ENCODE measurements at places on chromosomes 16 and 17. TPM values are rescaled to one million over a fixed set of nuclear protein-coding genes. Genes with fewer than 3 reads are reported as not detected.

Gene HOXB5
- 3.8 TPM for total RNA-seq

Gene FAM20A
- 0.13 TPM for total RNA-seq

Gene TMEM235
- total RNA-seq = not detected

Gene SPECC1
- total RNA-seq = 62.3 TPM

Gene NKD1
- 0.34 TPM for total RNA-seq

Gene EMP2
- total RNA-seq = 1.2 TPM

Gene TMC5
- total RNA-seq = 0.33 TPM

Gene TPSG1
- total RNA-seq = not detected

Gene DNAAF1
- total RNA-seq = not detected

Gene TBC1D3E
- total RNA-seq = not detected

Gene SLC5A11
- total RNA-seq = not detected

Gene NEUROD2
- total RNA-seq = not detected

Gene RASD1
- 0.17 TPM for total RNA-seq

Gene TBC1D26
- not detected for total RNA-seq

Gene PLD6
- 9.7 TPM for total RNA-seq

Gene CACNG4
- total RNA-seq = 0.84 TPM

Gene HEATR9
- total RNA-seq = not detected

Gene PYY
- total RNA-seq = 0.48 TPM

Gene PCGF2
- 25.1 TPM for total RNA-seq

Gene MT1M
- total RNA-seq = 1.9 TPM

Gene HSPB9
- not detected for total RNA-seq

Gene DHRS7C
- total RNA-seq = not detected

Gene MYO15A
- total RNA-seq = 0.21 TPM

Gene FNDC8
- not detected for total RNA-seq

Gene IRX6
- 0.41 TPM for total RNA-seq

Gene KRTAP4-1
- total RNA-seq = not detected

Gene C1QTNF1
- total RNA-seq = 4.6 TPM

Gene CORO1A
- 10.8 TPM for total RNA-seq

Gene CES3
- not detected for total RNA-seq

Gene RHBDL3
- total RNA-seq = not detected

Gene TNFRSF17
- total RNA-seq = not detected

Gene BCAR1
- 93.8 TPM for total RNA-seq

Gene CPHXL2
- total RNA-seq = not detected

Gene PRPSAP1
- total RNA-seq = 52.4 TPM

Gene ABCA5
- total RNA-seq = 5.5 TPM

Data from kidney epithelial cell (primary cell).